Ecto neural progenitor cell (in vitro differentiated cells): ENCODE measurements at places on chromosomes 3 and 15.

DNA sequence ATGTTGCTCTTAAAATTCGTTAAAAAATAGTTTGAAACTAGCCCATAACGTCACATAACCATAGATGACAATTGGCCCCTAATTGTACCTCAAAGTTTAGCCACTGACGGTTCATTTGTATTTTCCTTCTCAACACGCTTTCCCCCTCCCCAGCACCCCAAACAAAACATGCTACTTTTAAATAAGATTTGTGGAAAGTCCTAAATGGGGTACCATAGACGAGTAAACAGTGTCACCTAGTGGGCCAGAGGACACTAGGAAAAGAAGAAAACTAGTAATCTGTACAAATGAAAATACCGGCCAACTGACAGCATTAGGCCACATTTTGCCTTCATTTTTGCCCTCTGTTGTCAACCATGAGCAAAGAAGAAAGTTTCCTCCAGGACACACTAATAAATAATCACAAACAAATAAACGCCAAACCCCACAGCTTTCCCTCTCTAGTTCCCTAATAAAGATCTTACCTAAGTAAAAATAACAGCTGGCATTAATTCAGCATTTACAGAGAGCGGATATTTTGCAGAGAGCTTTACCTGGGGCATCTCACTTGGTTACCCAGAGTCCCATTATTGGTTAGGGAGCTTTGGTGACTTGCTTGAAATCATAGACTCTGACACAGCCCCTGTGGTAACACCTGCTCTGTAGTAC, 175.1 kb upstream of the ATP11B start:
- no peak for DNase-seq

- no peak for DNase-seq
Measured at GRCh38 chr15:57932348-57932747, 133.2 kb downstream of the ALDH1A2 start.

- DNase-seq = no peak
Measured at GRCh38 chr15:29952225-29952624, 130.0 kb upstream of the TJP1 start.

GRCh38 chr15:74497584-74497983, 36.6 kb upstream of the UBL7 start:
- no peak for DNase-seq

- DNase-seq = no peak
Measured at GRCh38 chr3:9701711-9702110, 1.9 kb upstream of the CPNE9 start.

DNA sequence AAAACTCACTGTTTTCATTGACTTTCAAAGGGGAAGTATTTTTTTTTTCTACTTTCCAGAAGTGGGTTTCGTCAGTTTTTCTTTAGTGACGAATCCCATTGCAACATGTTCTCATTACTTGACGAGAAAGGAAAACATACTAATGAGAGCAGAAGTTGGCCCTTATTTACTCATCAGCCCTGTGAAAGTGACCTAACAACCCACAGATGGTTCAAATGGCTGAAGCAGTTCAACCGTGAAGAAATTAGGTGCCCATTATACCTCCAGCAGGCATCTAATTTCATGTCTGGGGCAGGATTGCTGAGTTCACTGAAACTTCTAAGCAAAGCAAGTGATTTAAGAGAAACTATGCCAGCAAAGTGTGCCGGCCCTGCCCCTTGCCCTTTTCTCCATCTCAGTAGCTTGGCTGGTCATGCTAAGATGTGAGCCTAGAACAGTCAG, 9.0 kb downstream of the AQP9 start:
- DNase-seq = no peak
